ENCODE measurements at places on chromosomes 3 and 15.
A peak's percentile ranks its signal among the peaks of the same experiment; 100 is the strongest.

DNA sequence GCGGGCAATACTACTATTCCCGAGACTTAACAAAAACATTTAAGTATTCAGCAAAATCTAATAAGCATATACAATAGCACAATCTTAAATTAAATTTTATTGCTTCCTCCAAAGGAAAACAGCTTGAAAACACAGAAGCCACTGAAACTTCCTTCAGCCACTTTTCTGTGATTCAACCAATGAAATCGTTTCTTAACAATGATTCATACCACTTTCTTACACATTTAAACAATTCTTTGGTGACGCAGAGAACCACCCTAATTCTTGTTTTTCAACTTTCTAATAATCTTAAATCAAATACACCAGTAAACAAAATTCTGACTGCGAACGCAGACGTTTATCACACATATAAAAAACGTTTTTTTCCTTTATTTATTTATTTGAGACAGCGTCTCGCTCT lies 4.1 kb downstream of the TJP1 start:
- no peak for DNase-seq

GRCh38 chr3:12454076-12454815 lies 30.0 kb upstream of the TSEN2 start:
- no peak for DNase-seq

- no peak for DNase-seq
These were observed 754.1 kb downstream of the NR2F2 start for GRCh38 chr15:97084650-97085049.

- no peak for DNase-seq
These were observed 348.6 kb downstream of the ZBBX start for GRCh38 chr3:167031364-167032049.

DNA sequence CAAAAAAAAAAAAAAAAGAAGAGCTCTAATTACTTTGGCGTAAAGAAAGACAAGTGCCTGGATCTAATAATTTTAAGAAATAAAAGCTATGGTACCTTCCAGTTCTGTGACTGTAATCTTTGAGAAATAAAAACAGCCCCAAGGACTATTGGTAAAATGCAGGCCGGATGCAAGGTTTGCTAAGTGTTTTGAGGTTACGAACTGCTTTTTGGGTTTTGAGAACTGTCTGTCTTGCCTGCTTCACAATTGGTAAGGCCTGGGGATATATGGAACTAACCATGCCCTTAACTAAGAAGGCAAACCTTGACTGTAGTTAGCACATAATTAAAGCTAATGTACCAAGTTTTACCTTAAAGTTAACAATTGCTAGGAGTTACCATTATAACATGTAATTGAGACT lies 388.4 kb upstream of the CBLB start:
- no peak for DNase-seq

GRCh38 chr3:189071446-189071845 lies 100.3 kb upstream of the TPRG1 start:
- peak; percentile 85 for DNase-seq

- no peak for DNase-seq
These were observed 552.4 kb upstream of the CCDC54 start for GRCh38 chr3:106824856-106825255.

DNA sequence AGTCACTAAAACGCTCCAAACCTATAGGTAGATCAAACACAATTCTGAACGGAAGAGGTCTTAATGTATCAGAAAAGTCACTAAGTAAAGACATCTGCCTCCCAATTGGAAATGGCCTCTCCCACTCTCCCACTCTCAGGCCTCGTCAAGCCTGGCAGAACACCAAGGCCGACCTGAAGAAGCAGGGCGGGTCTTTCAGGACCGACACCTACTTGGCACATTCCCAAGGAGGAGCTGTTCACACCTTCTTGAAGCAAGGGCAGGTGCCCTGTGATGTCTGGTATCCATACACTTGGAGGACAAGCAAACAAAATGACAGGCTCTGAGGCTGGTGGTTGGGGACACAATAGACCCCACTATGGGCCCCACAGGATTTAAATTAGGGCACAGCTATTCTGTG lies 30.0 kb downstream of the XXYLT1 start:
- no peak for DNase-seq

GRCh38 chr15:101288905-101289513 lies 6.0 kb downstream of the SNRPA1 start:
- no peak for DNase-seq

DNA sequence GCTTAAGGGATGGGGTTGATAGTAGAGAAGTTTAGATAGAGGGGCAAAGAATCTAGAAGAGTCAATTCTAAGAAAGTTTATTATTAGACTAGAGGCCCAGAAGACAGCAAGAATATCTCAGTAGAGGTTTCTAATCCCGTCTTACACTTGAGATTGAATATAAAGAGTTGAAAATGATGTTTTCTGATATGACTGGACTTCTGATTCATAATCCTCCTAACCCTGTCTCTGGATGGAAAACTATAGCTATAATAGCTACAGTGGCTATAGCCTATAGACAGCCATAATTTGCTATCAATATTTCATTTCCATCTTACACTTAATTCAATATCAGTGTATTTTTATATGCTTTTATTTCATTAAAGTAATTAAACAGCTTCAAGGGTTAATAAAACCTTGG lies 60.0 kb downstream of the GAP43 start:
- no peak for DNase-seq
